ENCODE measurements at places on chromosomes 6 and 20. TPM values are rescaled to one million over a fixed set of nuclear protein-coding genes. Genes with fewer than 3 reads are reported as not detected.

GRCh38 chr6:106674541-106675229, 45.3 kb downstream of the QRSL1 start:
- H3K4me1 ChIP-seq: no peaks in the 10 kb centered on the region
- no peaks in the 10 kb centered on the region for H3K36me3 ChIP-seq
- DNase-seq: no peak
- no peaks in the 10 kb centered on the region for H3K27me3 ChIP-seq
- H3K4me3 ChIP-seq: no peak overlapping the region

DNA sequence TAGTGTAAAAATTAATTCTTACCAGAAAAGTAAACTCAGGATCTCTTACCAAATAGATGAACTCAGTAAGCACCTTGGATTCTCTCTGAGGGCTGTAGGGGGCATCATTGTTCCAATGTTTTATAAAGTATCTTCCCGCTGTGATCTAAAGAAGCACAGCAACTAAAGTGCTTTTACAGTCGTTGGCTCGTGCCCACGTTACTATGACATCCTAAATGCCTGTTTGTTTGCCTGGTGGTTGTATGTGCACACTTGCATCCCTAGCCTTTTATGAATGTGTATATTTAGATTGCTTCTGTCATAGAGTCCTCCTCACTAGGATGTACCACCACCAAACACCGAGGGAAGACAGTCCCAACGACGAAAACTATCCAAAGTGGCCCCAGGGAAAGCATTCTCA, 34.5 kb downstream of the SLX4IP start:
- no peak for DNase-seq
- H3K27ac ChIP-seq: no peak overlapping the region
- H3K27me3 ChIP-seq: no peaks in the 10 kb centered on the region
- H3K4me3 ChIP-seq: no peak overlapping the region
- peaks cover 15% of the 10 kb centered on the region for H3K36me3 ChIP-seq
- peaks cover 10% of the 10 kb centered on the region for H3K4me1 ChIP-seq

DNA sequence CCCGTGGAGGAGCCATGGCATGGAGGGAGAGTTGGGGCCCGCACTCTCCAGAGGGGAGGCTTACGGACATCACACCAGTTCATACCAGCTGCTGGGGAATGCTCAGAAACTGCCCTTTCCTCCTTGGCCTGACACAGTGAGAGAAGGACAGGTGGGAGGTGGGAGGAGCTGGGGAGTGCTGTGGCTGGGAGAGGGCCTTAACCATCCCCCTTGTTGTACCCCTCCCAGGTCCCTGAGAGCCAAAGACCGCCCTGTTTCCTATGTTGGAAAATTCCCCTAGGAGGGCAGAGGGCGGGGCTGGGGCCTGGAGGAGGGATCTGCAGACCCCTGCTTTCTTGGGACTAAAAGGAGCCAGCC, 24.1 kb downstream of the FOXP4 start:
- H3K4me3 ChIP-seq: no peak overlapping the region
- H3K36me3 ChIP-seq: peaks cover 13% of the 10 kb centered on the region
- peaks cover 14% of the 10 kb centered on the region for H3K4me1 ChIP-seq
- DNase-seq: no peak
- no peaks in the 10 kb centered on the region for H3K27me3 ChIP-seq

The MROH8 gene
- 1.8 TPM for total RNA-seq

The RCAN2 gene
- total RNA-seq: 4.3 TPM

The TUBB1 gene
- total RNA-seq: not detected

The UBR2 gene
- 32.5 TPM for total RNA-seq

Measured in activated CD4-positive, alpha-beta memory T cell treated with anti-CD3 and anti-CD28 coated beads for 36 hours (primary cell).